ENCODE measurements at places on chromosomes 1 and 21.

DNA sequence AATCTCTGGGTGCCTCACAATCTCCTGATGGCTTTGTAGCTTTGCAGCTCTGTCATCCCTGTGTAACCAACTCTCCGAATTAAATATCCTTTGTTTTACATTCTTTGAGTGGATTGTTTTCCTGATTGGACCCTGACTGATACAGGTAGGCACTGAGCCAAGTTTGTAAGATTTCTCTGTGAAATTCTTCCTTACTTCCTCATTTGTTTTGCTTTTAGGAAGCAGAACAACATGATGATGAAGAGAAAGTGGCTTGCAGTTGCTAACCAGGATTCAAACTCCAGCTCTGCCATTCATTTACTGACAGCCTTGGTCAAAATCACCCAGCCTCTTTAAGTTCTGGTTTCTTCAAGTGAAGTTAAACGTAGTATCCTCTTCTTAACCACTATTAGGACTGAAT is 452.3 kb downstream of the OMA1 start:
- no peak for DNase-seq

- no peak for DNase-seq
Observed at GRCh38 chr1:107787299-107787698, 177.7 kb downstream of the VAV3 start.

GRCh38 chr21:37039411-37040075 is 33.0 kb downstream of the RIPPLY3 start:
- no peak for DNase-seq

DNA sequence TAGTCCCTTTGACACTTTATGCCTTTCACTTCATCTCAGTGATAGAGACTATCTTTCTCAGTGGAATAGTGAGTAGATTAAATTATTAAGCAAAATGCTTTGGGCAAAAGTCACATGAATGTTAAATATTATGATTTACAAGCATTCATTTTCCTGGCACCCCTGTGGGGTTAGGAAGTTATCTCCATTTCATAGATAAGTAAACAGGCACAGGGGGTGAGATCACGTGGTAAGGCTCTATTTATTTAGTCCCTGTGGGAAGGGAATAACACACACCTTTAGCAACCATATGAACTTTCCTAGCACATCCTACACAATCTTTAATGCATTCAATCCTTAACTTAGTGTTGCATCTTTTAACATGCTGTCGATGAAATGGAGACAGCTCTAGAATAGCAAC is 12.3 kb downstream of the PSMB2 start:
- DNase-seq: no peak

DNA sequence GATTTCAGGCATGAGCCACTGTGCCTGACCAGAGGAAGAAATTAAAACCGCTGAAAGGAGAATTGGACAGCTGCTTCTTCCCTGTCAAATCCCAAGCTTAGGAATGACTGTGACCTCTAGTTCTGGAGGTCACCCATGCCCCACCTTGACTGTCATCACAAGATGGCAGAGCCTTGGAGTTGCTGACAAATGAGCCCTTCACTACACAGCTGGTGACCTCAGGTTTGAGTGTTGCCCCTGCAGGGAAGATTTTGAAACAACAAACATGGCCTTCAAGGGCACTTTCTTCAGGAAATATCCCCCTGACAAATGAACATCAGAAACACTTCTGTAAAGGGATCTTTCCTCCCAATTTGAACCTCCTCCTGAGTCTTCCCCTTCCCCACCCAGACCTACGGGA is 6.9 kb upstream of the SLC45A3 start:
- no peak for DNase-seq

- DNase-seq: no peak
Observed at GRCh38 chr21:35226328-35226727, 177.2 kb upstream of the RUNX1 start.

DNA sequence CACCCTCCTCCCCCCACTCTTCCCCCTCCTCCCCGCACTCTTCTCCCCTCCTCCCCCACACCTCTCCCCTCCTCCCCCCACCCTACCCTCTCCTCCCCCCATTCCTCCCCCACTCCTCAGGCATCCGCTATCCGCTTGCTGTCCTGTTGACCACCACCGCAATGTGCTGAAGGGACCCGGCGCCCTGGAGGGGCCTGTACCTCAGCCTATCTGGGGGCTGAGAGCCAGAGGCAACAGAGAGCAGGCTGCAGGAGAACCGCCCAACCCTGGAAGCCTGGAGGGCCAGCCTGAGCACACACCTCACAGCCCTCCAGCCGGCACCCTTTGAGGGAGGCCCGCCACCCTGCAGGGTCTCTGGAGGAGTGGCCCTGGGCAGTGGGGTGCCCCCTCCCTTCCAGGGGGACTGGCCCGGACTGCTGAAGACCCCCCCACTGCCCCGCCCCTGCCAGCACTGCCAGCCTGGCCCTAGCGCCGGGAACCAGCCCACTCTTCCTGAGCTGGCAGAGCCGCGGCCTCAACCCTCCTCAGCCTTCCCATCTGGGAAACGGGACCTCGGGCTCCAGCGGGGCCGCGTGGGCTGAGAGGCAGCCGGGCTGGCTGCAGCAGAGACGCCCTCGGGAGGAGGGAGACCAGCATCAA is 1.2 kb downstream of the C1QTNF12 start:
- DNase-seq: no peak

GRCh38 chr1:34250342-34250741 is 73.6 kb downstream of the C1orf94 start:
- DNase-seq: no peak

GRCh38 chr1:243667591-243667990 is 182.5 kb downstream of the AKT3 start:
- no peak for DNase-seq

- no peak for DNase-seq
Observed at GRCh38 chr1:210587566-210587965, 258.9 kb downstream of the HHAT start.

DNA sequence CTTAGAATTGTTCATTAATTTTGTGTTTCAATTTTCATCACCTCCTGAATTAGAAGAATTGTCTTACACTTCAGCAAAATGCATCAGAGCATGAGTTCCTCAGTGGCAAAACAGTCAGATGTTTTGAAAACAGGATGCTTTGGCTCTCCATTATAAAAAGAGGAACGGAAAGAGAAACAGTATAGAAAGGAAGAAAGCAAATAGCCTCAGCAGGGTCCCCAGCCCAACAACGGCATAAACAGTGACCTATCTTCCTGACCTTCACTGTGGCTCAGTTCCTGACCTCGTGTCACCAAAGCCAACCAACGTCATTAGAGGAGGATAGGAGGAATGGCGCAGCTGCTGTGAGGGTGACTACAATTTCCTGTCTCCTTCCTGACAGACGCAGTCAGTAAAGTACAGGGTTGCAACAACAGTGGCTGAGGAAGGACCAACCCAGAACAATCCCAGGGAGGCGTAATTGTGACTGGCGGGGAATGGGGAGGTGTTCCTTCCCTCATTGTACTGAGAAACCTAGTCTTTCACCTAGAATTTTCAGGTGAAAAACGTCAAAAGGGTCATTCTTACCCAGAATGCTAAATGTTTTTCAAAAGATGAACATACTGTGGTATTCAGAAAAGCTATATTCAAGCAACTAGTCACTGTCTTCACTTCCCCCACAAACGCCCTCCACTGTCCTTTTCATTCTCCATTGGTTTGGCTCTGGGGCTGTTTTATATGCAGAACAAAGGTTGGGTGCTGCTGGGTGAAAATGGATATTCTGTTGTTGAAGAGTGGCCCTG is 197.9 kb upstream of the SGIP1 start:
- no peak for DNase-seq

GRCh38 chr1:48115835-48116234 is 106.7 kb upstream of the SLC5A9 start:
- no peak for DNase-seq

GRCh38 chr1:183477986-183478781 is 5.9 kb downstream of the SMG7 start:
- DNase-seq: no peak

- DNase-seq: no peak
Observed at GRCh38 chr1:162924179-162924578, 63.2 kb upstream of the CCDC190 start.

- no peak for DNase-seq
Observed at GRCh38 chr1:64836802-64837201, 91.9 kb downstream of the RAVER2 start.

DNA sequence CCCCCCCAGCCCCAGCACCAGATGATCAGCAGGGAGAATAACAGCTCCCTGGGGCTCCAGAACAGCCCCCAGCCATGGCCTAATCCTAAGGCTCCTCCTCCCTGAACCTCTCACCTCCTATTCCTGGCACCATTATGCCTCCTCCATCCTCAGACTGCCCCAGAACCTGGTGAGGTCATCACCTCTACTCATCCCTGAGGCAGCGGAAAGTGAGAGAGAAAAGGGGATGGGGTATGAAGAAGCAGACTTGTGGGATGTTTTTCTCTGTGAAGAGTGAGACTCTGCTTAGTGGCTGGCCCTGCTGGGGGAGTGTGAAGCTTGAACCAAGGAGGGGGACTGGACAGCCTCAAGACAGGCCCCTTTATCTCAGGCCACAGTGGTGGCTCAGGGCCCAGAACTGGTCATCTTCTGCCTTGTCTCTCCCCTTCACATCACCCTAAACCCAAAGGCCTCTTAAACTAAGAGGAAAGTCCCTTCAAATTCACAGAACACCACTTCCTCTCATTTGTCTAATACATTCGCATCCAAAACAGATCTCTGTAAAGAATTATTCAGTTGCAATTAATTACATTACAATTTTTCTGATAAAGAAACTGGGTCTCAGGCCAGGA is 2.2 kb upstream of the PPM1J start:
- no peak for DNase-seq

DNA sequence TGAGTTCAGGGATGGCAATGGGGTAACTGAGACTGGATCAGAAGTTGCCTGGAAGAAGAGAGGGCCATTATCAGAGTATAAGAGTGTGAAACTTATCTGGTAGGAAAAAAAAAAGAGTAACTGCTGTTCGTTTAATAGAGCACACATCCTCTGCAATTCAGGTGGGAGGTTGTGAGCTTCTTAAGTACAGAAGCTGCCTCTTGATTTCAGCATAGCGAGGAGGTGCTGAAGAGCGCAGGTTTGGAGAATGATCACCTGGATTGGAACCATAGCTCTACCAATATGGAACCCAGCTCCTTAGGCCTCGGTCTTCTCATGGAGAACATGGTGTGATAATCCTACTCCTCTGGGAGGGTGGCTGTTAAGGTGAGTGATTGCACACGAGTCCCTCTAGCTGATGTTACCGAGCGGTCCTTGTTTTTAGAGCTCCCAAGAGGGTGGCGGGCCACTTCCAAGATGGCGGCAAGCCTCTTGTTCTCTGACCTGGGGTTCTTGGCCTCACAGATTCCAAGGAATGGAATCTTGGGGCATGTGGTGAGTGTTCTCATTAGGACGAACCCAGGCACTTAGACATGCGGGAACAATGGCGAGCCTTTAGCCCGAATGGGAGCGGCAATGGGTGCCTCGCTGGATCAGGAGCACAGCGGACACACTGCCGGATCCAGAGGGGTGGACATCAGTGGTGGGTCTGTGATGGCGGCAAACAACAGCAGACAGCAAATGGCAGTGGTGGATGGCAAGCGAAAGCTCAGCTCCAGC is 3.3 kb upstream of the MX1 start:
- no peak for DNase-seq

DNA sequence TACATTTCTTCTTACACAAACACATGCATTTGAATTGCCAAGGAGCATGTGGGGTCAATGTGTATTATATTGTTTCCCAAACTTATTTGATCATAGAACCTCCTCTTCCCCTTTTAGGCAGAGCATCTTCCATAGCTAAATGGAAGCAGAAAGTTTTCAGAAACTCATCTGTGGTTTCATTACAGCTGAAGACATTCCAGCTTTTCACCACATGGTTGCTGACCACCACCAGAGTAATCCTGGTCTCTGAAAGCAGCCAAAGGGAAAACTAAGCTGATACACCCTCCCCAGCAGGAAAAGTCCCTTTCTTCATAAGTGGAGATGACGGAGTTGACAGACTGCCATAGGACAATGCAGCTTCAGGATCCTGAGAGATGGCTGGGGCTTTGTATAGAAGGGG is 30.2 kb upstream of the OTUD3 start:
- no peak for DNase-seq

DNA sequence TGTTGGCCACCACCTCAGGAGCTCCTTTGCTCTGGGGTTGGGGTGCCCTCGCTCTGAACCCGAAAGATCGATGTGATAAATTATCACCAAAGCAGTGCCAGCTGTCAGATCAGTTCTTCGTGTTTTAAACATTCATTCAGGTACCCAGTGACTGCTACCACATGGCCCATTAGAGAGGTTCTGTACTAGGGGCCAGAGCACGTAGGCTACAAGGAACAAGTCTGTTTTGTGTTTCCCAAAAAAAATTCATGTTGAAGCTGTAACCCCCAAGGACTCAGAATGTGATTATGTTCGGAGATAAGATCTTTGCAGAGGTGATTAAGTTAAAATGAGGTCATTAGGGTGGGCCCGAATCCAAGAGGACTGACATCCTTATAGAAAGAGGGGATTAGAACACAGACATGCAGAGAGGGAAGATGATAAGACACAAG is 526.9 kb downstream of the NPHP4 start:
- no peak for DNase-seq

DNA sequence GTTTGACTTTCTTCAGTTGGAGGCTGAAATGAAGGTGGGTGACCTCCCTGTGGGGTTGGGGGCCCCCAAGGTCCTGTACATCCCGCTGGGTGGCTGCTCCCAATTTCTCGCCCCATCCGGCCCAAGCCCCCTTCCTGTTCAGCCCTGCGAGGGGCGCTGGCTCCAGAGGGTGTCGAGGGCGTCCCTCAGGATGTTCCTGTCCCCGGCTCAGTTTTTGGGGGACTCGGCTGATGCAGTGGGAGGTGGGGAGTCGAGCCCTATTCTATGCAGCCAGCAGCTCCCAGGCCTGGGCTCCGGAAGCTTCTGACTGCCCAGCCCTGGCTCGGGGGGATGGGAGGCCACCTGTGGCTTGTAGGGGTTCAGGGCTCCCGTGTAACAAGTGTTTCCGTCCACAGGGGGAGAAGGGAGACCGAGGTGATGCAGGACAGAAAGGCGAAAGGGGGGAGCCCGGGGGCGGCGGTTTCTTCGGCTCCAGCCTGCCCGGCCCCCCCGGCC is 38.2 kb downstream of the SLC19A1 start:
- no peak for DNase-seq

DNA sequence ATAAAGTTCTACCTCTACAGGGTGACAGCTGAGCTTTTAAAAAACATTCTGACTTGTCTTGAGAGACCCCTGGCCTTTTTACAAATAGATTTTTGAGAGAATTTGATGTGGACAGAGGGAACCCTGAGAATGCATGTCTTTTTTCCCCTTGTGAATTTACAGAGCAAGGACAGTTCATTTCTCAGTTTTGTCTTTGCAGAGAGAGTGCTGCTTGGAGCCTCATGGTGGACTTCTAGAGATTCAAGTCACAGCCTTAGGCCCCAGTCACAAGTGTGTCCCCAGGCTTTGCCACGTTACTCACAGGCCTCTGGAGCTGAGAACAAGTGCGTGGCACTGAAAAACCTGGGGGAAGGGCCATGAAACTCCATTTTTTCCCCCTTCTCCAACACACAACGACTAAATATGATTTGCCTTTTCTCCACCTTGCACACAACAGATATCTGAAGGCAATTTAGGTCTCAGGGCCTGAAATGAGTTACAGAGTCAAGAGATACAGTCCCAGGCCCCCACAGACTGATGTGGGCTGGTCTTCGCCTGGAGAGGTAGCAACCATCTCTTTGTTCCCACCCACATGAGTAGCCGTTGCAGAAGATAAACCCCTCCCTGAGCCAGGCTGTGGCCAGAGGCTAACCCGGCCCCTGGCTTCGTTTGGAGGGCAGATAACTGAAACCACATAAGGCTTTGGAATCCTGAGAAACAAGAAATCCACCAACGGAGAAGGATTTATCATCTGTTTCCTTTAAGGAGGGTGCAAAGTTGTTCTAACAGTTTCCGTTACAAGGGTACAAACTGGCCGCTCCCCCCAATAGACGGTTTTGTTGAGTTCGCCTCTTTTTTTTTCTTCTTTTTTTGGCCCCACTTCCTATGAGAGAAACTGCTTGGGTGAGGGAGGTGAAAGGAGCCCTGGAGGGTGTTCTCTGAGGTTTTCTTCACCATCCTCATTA is 1.0 kb upstream of the PIGV start:
- DNase-seq: peak; percentile 44

Data from skeletal muscle cell (primary cell).